Transverse colon (tissue), 4 donors: ENCODE measurements at places on chromosomes 3 and 15.

- no peak for DNase-seq
Measured at GRCh38 chr3:178663201-178663934, 127.1 kb downstream of the KCNMB2 start.

GRCh38 chr15:100832149-100832942 is 47.3 kb upstream of the ALDH1A3 start:
- DNase-seq: no peak

- DNase-seq: peak; percentile 30
Measured at GRCh38 chr3:27360113-27361078, 8.8 kb downstream of the NEK10 start.

DNA sequence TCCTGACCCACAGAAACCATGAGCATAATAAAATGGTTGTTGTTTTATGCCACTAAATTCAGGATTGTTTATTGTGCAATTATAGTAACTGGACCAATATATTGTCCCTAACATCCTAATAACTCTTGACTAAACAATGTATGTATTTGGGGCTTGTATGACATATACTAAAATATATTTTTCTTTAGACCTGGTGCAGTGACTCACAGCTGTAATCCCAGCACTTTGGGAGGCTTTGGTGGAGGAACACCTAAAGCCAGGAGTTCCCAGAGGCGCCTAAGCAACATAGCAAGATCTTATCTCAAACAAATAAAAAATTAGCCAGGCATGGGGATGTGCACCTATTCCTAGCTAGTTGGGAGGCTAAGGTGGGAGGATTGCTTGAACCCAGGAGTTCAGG is 180.4 kb downstream of the SUCNR1 start:
- DNase-seq: no peak

GRCh38 chr3:22366781-22367180 is 615.8 kb upstream of the ZNF385D start:
- DNase-seq: no peak
